ENCODE measurements at places on chromosomes 1 and 21.

- no peak for DNase-seq
Measured at GRCh38 chr1:239169276-239169675, 217.1 kb upstream of the CHRM3 start.

DNA sequence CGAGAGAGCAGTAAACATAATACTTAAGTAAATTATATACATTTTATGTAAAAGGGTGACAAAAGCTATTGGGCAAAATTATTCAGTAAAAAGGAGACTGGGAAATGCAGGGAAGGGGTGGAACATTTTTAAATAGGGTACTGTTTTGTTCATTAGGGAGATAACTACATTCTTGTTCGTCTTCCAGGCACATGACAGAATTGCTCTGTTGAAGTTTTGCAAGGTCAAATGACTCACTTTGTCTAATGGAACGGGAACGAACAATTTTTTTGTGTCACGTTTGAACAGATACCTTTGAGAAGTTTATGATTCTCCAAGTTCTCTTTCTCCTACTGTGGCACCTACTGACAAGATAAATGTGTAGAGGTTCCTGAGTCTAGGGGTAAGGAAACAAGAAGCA is 382.3 kb upstream of the ZRANB2 start:
- no peak for DNase-seq

GRCh38 chr1:167456926-167457325 is 61.4 kb downstream of the CD247 start:
- no peak for DNase-seq

DNA sequence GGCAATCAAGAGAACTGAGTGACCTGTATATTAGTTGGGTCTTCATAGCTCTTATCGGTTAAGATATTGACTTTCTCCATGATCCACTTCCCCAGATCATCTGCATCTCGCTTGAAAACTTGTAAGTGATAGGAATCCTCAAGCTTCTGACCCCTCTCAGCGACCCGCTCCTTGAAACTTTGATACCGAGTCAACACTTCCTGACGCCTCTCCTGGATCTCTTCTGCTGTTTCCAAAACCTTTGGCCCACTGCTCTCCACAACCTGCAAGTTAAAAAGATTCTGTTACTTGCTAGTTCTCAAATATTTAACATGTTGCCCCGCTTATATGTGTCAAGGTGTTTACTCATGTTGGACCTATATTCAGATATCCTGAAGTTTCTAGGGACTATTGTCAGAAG is 1.4 kb downstream of the SPTA1 start:
- no peak for DNase-seq

DNA sequence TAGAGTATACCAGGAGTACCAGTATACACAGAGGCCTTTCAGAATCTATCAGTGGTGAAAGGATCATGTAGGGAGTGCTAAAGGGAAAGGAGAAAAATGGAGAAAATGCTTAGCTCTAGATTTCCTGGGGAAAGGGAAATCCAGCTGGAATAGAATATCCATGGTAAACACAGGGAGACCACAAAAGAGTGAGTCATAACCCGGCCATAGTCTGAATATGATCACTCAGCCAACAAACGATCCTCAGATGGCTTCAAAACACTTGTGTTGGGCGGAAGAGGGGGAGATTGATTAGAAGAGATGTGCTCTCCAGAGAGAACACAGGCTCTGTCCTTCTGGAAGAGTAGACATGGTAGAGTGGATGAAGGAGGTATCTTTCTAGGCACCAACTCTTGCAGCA is 180.6 kb downstream of the PAPPA2 start:
- DNase-seq = no peak

DNA sequence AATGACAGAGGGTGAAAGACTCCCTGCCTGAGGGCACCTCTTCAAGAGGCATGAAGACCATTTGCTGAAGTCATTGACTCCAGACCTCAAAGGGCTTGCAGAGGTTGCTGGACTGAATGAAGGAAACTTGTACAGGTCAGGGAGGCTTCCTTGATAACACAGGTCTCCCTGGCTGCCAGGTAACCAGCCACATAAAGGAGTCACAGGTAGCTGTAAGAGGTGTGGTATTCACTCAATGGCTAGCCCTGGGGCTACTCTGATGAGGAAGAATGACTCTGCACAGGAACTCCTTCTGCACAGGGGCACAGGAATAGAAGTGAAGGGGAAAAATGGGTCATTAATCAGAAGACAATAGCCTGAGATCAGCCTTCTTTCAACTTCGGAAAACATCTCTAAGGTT is 187.5 kb downstream of the LMX1A start:
- DNase-seq = no peak

DNA sequence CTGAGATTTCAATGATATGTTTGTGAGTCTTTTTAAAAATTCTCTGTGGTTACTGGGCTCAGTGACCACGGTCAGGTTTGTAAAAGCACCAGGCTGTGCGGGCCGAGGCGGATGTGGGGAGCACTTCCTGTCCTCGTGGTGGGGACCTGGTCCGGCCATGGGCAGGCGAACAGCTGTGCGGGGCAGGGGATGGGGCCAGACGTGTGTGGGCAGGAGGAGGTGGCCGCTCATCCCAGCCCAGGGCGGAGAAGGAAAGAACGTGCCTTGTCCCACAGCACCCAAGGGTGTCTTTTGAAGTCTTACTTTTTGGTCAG is 5.2 kb upstream of the OXCT2 start:
- no peak for DNase-seq

DNA sequence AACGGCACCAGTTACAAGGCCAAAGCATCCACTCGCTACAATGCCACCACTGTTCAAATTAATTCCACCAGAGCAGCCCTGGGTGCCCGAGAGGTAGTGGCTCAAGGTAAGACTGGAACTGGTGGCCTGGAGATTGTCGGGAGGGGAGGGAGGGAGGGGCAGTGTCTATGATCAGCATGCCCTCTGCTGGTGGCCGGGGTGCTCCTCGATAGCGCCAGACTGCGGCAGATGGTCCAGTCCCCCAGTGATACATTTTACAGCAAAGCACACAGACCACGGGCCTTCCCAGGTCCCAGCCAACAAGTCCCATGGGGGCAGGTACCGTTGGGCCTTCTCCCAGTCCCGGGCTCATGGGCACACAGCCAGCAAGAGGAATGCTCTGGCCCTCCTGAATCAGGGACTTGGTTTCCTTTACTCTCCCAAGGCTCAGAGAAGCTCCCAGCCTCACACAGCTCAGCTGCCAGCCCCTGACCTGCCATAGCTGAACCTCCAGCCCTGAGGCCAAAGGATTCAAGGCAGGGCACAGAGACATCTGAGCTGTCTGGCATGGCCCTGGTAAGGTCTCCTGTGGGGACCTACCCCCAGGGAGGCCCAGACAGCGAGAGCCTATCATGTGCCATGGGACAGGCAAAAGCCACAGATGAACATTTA is 15.3 kb downstream of the ACOT7 start:
- no peak for DNase-seq

GRCh38 chr1:15762546-15762945 is 4.0 kb downstream of the FBLIM1 start:
- no peak for DNase-seq

DNA sequence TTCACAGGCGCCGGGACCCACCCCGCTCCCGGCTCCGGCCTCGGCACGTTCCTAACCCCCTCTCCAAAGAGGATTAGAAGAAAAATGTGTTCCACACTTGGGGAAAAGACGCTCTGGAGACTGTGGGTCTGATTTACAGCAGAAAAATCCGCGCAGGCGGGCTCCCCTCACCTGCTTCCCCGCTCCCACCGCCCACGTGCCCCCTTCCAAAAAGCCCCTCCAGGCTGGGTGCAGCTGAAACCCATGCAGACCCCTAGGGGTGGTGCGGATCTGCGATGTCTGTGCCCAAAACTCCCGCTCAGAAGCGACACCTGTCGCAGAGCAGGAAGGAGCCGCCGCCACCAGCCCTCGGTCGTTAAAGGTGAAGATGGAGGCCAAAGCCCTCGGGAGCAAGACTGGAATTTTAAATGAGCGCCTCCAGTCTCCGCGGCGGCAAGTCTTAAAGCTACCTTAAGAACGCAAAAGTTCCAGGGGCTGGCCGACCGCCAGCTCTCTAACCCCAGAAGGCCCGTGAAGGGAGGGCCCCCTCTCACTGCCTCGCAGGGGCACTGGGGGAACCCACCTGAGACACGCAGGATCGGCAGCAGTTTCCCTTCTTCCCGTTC is 688 bp upstream of the CHD5 start:
- no peak for DNase-seq

DNA sequence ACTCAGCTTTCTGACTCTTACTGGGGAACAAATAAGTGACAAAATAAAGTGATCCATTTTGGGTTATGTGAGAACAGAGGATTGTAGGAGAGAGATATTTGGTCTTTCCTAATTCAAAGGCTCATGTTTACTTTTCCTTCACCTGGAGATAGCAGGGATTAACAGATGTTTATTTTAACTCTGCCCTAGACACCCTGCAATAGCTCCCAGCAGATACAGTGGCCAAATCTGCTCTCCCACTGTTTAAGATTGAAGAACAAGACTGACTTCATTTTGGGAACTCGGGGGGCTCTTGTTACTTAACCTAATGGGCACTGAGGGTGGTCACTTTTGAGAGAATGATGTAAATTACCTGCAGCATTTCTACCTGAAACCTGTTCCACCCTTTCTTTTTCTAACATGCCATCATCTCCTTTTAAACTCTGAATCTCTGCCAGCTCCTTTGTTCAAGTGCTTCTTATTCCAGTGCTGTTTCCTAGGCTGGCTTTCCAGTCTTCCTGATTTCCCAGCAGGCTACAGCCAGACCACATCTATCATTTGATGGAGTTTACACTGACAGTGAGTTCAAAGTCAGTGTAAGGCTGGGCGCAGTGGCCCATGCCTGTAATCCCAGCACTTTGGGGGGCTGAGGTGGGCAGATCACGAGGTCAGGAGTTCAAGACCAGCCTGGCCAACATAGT is 90.0 kb downstream of the SELENOF start:
- no peak for DNase-seq

- DNase-seq = no peak
Measured at GRCh38 chr1:175097361-175097760, 29.7 kb downstream of the TNN start.

DNA sequence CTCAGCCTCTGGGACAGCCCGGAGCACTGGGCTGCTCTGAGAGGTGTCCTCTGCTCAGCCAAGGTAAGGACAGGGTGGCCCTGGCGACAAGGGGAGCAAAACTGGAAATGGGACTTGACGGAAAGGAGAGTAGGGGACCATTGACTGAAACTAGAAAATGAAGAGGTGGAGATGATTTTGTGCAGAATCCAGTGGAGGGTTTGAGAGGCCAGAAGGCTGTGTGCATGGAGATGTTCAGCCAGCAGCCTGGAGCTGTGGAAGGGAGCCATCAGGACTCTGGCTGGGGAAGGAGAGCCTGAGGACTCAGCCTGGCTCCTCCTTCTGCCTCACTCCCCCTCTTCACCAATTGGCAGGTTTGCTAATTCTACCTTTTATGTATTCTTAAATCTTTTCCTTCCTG is 114.2 kb downstream of the EDEM3 start:
- DNase-seq = no peak

DNA sequence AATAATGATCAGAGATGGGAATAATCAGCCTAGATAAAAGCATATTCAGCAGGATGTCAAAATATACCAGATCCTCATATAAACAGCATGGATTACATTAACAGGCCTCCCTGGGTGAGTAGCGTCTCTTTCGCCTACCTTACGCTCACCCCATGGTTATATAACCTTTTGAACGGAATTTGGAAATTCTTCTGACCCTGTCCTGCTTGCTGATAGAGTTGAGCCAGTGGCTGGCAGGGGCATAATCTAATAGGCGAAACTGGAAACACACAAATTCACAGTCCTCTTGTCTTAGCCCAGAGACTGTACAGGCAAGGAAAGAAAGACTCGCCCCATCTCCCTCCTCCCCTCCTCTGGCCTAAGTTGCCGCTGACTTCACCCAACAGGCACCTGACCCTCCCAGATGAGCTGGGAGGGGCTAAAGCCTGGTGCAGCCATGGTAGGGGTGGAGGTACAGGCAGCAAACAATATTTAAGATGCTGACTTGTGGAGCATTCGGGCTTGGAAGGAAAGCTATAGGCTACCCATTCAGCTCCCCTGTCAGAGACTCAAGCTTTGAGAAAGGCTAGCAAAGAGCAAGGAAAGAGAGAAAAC is at the start of gene ANGPTL7:
Gene ANGPTL7 (plus strand): TSS at position 498 of the 594 bp plus-strand sequence. CDS start 225 bp downstream, outside the sequence.
- DNase-seq = no peak

DNA sequence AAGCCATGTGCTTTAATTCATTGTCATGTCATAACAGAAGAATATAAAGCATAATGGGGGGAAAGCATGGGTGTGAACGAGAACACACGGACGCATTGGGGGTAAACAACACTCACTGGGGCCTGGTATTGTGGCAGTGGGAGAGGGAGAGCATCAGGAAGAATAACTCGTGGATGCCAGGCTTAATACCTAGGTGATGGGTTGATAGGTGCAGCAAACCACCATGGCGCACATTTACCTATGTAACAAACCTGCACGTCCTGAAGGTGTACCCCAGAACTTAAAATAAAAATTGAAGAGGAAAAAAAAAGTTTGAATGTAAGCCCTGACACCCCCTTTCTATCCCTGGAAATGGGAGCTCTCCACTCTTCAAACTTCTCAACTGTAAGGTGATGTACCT is 34.9 kb upstream of the CACHD1 start:
- no peak for DNase-seq

GRCh38 chr21:23398726-23399125 is 2208.6 kb downstream of the MRPL39 start:
- DNase-seq = no peak

- no peak for DNase-seq
Measured at GRCh38 chr1:240194120-240194519, 102.4 kb downstream of the FMN2 start.

GRCh38 chr1:231465051-231465450 is 43.0 kb upstream of the EGLN1 start:
- no peak for DNase-seq

- no peak for DNase-seq
Measured at GRCh38 chr1:31272369-31272768, 24.2 kb downstream of the SNRNP40 start.

GRCh38 chr1:14263225-14263624 is 335.3 kb upstream of the KAZN start:
- DNase-seq = no peak

- peak; percentile 8 for DNase-seq
Measured at GRCh38 chr1:30191154-30191702, 532.2 kb downstream of the MATN1 start.

DNA sequence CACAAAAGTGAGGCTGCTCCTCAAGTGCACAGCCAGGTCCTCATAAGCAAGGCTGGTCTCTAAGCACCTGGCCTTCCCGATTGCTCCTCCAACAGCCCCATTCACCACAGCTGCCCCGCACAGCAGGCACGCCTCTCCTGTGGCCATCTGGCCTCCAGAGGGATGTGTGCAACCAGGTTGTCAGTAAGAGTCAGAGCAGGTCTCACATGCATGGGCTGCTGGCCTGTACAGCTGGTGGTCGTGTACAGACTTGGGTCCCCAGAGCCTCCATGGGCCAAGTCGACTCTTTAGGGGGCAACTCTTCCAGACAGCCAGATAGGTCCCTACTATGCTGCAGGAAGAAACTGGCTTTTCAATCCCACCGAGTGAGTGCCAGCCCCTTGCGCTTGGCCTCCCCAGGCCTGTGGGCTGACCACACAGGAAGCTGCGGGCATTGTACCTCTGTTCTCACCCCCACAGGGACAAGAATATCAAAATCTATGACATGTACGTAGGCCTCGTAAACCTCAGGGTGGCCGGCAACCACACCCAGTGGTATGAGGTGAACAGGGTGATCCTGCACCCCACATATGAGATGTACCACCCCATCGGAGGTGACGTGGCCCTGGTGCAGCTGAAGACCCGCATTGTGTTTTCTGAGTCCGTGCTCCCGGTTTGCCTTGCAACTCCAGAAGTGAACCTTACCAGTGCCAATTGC is 1.4 kb downstream of the PRSS38 start:
- no peak for DNase-seq

GRCh38 chr1:33377756-33378155 is 53.1 kb downstream of the PHC2 start:
- DNase-seq = no peak

GRCh38 chr1:30262158-30262557 is 461.2 kb downstream of the MATN1 start:
- no peak for DNase-seq
